Heart left ventricle (tissue), 16 donors: ENCODE measurements at places on chromosomes 6 and 20. TPM values are rescaled to one million over a fixed set of nuclear protein-coding genes. Genes with fewer than 3 reads are reported as not detected.

DNA sequence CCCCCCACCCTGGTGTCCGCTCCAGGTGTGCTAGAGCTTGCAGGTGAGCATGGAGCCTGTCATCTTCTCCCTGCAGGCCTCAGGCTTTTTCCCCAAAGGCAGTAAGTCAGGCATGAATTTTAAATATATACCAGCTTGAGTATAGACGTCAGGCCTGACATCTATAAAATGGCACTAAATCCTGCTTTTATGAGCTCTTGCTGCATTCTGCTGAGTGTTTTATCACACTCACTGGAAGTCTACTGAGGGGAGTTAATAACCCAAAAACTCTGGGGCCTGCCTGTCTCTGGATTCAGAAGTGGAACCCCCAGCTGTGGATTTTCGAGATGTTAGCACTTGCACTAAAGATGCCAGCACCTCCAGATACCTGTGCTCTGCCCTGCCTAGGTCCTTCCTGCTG, 133.4 kb upstream of the TOP1 start:
- DNase-seq: no peak

DNA sequence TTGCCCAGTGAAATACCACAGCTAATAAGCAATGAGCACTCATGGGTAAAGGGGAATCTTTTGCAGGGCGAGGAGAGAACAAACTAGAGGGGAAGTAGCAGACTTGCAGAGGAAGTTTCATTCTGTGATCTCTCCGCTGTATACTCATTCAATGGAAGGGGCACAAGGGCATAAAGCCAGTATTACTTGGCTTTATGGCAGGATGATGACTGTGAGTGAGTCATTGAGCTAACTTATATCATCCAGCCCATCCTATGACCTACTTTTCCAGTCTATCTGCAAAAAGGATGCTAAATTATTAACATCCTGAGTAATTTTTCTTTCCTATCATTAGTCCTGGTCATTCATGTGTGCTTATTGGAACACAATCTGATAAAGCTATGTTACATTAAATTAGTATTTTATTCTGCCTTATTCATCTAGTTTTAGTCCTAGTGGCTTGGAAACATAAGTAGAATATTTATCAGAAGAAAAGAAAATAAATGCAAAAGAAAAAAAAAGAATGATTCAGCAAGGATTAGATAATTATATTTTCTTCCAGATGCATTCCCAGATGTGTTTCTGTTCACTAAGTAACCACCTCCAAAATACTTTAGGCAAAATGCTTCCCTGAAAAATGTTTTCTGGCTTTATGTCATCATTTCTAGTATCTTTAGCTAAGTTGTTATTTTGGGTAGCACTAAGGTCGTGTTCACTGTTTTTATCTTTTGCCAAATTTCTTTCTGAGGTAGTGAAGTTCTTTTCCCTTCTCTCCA, 471.7 kb downstream of the CDKAL1 start:
- DNase-seq: no peak

- DNase-seq: no peak
Measured at GRCh38 chr6:52227495-52227894, 16.8 kb downstream of the IL17F start.

- no peak for DNase-seq
Measured at GRCh38 chr6:125639466-125640020, 109.9 kb upstream of the HEY2 start.

DNA sequence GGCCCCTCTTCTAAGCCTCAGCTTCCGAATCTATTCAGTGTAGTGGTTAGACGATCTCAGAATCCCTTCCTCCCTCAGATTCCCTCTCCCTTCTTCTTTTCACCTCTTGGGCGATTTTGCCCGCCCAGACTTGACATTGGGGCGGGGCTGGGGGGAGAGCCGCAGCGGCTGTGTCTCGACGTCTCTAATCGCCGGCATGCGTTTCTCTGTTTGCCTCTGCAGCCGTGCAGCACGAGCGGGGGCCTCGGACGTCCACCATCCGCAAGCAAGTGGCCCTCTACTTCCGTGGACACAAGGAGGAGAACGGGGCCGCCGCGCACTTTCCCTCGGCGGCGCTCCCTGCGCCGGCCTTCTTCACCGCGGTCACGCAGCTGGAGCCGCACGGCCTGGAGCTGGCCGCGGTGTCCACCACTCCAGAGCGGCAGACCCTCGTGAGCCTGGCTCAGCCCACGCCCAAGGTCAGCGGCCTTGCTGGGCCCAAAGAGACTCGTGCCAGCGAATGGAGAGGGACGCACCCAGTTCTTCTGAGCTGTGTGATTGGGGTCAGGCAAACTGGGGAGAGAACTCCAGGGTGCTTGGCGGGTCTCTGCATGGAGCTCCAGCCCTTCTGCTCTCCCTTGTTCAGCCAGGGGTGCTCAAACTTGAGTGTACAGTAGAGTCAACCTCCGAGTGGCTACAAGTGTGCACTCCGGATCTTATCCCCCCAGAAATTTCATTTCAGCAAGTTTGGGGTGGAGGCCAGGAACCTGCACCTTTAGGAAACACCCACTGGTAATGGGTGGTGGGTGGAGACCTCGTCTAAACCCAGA, 10.7 kb downstream of the NR2E1 start:
- no peak for DNase-seq

Gene SLC17A3
- total RNA-seq: not detected

- DNase-seq: no peak
Measured at GRCh38 chr20:7967199-7967844, 27.1 kb upstream of the HAO1 start.

DNA sequence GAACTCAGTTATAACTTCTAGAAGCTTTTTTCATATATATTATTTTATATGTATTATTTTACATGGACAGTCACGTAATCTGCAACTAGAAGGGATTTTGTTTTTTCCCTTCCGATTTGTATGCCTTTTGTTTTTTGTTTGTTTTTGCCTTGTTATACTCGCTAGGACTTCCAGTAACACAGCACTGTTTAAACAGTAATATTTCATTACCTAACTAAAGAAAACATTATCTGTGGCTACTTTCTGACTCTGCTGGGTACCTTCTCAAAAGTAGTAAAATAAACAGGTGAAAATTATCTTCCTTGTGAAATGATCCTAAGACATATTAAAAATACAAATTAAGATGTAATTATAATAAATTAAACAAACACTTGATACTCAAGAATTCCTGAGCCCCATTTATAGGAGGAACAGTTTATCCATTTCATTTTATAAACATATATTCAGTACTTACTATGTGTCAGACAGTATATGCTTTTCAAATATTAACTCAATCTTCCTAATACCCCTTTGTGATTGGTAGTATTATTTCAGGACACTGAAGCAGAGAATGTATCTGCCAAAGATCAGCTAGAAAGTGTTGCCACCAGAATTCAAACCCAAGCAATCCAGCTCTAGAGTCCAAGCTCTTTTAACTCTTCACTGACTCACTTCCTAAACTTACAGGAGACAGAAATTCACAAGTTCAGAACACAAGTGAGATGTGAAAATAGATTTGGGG, 65.3 kb downstream of the MAP3K5 start:
- DNase-seq: no peak

DNA sequence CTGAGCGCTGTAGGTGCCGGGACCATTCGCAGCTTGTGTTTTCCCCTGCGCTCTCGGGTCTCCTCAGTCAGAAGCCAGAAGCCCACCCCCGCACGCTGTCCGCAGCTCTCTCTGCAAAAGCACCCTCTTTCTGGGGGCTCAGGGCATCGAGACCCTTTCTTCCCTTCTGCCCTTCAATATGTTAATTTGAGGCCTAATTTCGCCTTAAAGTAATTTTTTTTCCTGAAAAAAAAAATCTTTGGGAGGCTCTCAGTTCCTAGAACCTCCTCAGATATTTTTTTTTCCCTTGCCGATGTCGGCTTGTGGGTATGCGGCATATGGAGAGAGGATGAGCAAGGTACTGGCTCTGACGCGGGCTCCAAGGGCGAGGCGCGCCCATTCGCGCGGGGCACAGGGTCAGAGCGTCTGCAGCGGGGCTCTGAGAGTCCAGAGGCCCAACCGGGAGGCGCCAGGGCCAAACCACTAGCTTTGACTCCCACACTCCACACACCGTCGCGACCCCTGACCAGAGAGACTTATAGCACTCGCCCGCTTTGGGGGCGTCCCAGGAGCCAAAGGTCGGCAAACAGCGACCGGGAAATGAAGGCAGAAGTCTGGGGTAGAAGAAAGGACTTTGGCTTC, 893 bp downstream of the PRDM13 start:
- DNase-seq: no peak

GRCh38 chr6:111625099-111625416, 19.4 kb upstream of the TRAF3IP2 start:
- no peak for DNase-seq

GRCh38 chr20:20860078-20860806, 147.8 kb upstream of the RALGAPA2 start:
- peak; percentile 90 for DNase-seq

DNA sequence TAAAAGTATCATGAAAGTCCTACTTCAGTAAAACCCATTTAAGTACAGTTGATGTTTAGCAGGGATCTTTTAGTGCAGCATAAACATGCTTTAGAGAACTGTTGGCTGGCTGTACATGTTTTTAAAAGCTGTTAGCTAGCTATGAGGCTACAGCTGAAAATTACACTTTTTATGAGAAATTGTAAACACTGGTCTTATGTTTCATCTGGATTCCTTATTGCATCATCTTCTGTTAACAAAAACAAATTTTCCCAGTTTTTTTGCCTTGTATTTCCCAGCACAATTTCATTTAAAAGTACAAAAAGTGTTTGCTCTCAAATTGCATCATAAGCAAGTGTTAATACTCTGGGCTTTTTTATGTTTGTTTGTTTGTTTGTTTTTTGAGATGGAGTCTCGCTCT, 18.3 kb upstream of the HLA-E start:
- DNase-seq: no peak

DNA sequence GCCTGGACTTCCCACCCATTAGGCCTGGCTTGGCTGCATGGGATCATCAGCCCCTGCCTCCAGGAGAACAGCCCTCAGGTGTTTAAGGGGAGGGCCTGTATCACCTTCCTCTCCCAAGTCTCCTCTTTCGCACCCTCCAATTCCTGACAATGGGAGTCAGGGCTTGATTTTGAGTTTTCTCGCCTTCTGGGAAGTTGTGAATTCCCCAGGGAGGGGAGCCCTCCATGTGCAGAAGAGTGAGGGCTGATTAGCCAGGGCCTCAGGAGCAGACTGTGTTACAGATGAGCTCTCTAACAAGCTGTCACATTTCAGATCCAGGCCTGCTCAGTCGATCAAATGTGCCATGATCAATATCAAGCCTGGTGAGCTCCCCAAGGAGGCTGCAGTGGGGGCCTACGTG, 42.4 kb downstream of the CNBD2 start:
- DNase-seq: no peak

DNA sequence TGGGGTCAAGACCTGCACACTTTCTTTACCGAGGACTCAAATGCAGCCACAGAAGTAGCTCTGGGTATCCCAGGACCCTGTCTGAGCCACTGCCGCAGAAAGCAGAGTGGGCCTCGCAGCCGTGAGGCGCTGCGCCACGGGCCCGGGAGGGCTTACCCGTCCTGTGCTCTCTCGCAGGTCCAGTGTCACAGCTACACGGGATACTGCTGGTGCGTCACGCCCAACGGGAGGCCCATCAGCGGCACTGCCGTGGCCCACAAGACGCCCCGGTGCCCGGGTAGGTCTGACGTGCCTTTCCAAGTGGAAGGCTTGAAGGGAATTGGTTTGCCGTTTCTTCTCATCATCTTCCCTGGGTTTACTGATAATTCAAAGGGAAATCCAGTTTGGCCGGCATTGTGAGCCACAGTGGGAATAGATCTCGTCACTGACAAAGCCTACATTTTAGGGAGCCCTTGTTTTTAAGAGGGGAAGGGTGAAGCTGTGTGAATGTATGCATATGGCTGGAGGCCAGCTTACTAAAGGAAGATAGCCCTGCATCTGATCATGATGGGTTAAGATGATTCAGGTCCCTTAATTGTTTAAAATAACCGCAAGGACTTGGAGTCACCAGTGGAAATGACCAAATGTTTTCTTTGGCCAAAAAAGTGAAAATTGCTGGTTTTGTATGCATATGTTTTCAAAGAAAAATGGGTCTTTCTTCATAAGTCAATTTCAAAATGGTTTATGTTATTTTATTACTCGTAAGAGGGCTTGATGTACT, 86.6 kb downstream of the SMOC2 start:
- DNase-seq: no peak

GRCh38 chr6:135014353-135014832, 40.2 kb downstream of the HBS1L start:
- no peak for DNase-seq

GRCh38 chr6:164640956-164641355, 668.4 kb downstream of the C6orf118 start:
- no peak for DNase-seq

GRCh38 chr20:13183005-13183404, 38.1 kb upstream of the ISM1 start:
- DNase-seq: no peak

- no peak for DNase-seq
Measured at GRCh38 chr20:24194143-24194542, 205.6 kb upstream of the GGTLC1 start.

GRCh38 chr20:58619864-58620431, 31.1 kb upstream of the STX16 start:
- DNase-seq: peak; percentile 28

Gene PLCG1
- total RNA-seq: 58.3 TPM

DNA sequence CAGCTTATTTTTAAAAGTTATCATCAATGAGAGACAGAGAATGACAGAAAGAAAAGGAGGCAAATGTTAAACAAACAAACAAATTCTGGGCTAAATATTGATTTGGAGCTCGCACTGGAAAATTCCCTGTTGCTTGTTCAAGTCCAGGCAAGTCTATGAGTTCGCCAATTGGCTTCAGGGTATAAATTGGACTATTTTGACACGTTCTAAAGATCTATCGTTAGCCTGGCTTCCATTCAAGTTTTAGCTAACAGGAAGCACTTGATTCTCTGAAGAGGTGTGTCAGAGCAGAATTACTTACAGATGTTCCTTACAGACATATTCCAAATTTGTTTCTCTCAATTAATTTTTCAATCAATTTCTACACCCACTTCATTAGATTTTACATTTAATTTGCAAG, 15.8 kb upstream of the RFPL4B start:
- DNase-seq: no peak

Gene FOXQ1
- not detected for total RNA-seq

DNA sequence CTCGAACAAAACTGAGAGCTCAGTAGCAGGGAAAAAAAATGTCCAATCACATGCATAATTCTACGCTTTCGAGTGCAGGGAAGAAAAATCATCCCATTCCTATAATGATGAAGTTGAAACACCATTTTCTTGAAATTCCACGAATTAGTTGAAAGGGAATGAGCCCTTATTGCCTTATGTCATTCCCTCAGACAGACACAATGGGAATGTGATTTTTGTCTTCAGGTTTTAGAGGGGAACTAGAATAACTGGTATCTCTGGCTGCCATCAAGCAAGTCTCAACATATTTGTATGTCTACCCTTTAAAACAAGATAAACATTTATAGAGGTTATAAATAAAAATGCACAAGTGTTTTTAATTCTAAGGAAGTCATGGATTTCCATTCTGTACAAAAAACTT, 87.9 kb downstream of the KIF13A start:
- no peak for DNase-seq
